ENCODE measurements at places on chromosomes 1 and 21. TPM values are rescaled to one million over a fixed set of nuclear protein-coding genes. Genes with fewer than 3 reads are reported as not detected.
A peak's percentile ranks its signal among the peaks of the same experiment; 100 is the strongest.

Gene KCND3
- total RNA-seq = 0.25 TPM

DNA sequence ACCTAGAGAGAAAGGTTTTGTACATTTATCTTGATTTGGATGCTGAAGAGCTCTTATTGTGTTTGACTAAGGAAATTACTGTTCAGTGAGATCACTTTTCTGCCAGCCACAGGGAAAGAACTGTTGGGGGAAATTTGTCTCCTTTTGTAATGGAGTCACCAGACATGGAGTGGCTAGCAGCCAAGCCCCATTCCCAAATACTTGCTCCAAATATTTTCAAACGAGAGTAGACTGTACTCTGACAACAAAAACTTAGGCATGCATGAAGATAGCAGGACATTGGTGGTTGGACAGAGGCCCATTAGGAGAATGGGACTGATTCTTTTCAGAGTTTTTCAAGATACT lies 21.1 kb downstream of the IPO9 start:
- DNase-seq = peak; percentile 74

- no peak for DNase-seq
These were observed 70.3 kb downstream of the PIK3CD start for GRCh38 chr1:9721606-9722377.

- DNase-seq = no peak
These were observed 153.8 kb downstream of the ACTL8 start for GRCh38 chr1:17908945-17909344.

- no peak for DNase-seq
These were observed 95.0 kb downstream of the SUSD4 start for GRCh38 chr1:223269006-223269405.
